ENCODE measurements at places on chromosomes 1 and 21.

GRCh38 chr1:95086949-95087533, 14.3 kb upstream of the ALG14 start:
- DNase-seq: no peak

DNA sequence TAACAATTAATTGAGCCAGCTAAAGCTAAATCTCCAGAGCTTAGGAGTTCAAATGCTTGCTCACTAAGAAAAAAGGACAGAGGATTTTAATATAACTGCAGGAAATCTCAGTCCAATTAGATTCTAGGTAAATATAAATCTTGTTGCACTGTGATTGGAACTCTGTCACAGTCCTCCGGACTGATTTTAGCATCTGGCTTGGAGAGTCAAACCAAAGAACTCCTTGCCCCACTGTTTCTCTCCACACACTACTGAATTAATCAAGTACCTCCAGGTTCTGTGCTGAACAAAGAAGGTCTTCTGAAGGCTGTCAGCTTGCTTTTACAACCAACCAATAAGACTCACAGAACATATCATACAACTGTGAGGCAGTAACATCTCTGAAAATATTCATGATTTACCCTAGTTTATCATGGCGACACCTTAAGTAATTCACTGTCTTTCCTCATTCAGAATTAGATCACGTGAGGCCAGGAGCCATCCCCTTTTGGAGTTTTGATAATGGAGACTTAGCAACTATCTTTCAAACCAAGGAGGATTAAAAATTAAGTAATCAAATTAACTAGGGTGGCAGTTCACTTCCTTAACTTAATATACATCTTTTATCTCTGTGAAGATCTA, 176.0 kb downstream of the RERE start:
- DNase-seq: no peak

DNA sequence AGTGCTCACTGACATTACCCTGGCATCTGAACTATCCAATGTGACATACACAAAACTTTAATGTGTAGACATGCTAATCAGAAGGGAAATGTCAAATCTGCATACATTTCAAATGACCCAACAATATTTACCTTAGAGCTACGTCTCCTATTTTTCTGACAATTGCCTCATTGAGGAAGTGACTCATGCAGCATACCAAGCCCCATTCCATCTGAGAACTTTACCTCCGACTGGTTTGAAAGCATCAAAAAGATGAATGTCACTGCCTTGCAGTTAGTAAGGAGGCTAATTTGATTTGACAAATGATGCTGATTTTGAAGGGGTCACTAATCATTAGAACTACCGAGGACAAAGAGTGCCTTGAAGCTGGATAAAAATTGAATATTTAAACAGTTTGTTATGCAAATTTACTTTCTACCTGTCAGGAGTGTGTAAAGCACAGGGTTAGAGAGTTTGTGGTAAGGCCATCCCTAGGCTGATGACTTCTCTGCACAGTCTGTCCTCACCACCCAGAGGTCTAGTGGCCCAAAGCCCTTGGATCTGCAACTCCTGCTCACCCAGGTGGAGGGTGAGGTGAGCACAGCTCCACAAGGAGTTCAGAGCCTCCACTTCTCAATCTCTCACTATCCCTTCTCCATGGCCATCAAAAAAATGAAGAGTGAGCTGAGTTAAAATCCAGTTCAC, 500.3 kb upstream of the C1orf87 start:
- DNase-seq: no peak

DNA sequence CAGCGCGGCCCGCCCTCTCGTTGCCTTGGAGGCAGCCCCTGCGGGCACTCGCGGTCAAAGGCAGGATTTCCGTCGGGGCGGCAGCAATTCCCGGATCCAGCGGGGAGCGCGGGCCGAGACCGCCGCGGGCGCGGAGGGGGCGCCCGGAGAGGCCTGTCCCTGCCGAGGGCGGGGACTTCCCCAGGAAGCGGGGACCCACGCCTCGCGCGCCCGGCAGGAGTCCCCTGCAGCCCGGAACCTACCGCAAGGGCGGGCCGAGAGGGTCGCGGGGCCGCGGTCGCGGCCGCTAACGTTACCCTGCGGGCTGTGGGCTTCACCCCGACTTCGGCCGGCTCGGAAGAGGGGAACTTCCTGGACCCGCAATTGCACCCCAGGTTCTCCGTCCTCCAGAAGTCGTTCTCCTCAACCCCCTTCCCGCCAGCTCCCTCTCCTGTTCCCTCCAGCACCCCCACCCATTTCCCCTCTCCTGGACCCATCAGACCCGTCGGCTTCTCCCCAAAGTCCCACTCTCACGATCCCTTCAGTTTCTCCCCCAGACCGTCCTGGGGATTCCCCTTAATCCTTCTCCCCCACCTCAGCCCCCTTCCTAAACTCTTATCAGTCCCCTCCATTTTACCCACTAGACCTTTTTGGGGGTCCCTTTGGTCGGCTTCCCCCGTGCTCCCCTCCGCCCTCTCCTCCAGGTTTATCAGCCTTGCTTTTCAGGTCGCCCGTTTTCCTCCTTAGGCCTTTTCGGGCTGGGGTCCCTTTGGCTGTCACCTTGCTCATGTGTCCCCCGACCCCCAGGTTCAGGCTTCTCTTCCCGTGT, 604 bp downstream of the FGR start:
- DNase-seq: peak; percentile 29

DNA sequence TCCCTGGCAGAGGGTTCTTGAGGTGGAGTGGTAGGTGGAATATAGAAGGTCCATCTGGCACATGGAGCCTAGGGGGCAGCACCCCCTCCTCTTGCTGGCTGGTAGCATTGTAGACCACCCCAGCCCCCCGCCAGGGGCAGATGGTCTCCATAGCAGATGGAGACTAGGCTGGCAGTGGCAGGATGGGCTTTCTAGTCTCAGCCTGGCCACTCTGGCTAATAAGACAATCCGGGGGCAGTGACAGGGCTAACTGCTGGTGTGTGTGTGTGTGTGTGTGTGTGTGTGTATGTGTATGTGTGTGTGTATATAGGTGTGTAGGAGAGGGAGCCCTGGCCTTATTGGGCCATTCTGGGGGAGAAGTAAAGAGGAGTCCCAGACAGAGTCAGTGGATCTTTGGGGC, 16.1 kb downstream of the UTP11 start:
- no peak for DNase-seq

DNA sequence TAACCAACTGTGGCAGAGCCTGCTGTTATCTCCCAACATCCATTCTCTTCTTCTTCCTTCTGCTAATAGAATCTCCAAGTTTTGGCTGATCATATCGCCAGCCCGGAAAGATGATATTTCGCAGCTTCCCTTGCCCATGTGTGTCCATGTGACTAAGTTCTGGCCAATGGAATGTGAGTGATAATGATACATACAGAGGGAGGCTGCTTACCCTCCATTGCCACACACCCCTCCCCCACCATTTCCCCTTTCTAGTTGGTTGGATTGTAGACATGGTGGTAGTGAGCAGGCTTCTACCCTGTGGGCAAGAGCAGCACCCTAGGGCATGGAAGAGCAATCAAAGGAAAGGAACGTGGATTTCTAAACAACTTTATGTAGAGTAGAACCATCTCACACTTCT, 48.8 kb downstream of the SLC9C2 start:
- no peak for DNase-seq

DNA sequence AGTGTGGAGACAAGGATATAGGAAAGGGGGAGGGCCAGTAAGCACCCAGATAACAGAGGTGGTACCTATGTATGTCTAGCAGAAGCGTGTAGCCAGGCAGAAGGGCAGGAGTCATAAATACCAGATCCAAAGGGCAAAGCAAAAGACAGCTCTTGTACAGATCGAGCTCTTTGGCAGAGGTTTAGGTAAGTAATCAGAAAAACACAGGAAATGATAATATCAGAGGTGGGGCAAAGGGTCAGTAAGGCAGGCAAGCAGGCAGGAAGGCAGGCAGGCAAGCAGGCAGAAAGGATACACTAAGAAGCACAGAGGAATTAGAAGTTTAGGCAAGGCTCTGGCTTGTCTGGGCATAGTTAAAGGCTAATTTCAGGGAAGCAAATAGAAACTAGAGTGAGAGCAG, 22.7 kb upstream of the SLFNL1 start:
- no peak for DNase-seq

DNA sequence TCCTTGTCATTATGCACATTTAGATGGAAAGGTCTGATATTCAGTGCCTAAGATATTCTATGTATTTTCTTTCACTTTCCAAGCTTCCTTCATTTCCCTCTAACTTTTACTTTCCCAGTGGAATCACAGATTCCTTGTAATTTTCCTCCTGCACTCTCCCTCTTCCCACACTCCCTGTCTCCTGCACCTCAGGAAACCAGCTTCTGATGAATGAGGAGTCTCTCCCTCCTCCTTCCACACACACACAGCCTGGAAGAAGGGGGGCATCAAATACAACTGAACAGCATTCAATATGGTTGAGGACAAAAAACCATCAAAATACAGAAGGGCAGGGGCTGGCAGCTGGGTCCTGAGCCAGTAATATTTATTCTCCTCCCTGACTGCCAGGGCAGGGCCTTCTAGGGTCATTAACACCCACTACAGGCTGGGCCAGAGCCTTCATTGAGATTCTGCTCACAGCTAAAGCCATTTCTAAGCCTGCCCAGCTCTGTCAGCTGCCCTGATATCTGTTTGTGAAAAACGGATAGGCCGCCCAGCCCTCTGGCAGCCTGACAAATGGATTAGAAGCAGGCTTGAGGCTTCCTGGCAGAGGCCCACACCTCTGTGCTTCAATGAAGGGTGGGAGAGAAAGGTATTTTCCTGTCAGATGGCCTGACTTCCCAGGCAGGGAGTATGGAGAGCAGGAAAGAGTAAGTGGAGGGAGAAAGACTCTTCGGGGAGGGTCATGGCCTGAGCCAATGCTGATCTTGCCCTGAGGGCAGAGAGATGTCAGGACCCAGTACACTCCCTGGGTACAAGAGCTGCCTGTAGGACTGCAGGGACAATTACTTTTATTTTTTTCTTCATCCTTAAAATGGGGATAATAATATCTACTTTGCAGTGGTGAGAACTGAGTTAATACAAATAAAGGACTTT, 138.9 kb upstream of the SPATA6 start:
- DNase-seq: no peak

DNA sequence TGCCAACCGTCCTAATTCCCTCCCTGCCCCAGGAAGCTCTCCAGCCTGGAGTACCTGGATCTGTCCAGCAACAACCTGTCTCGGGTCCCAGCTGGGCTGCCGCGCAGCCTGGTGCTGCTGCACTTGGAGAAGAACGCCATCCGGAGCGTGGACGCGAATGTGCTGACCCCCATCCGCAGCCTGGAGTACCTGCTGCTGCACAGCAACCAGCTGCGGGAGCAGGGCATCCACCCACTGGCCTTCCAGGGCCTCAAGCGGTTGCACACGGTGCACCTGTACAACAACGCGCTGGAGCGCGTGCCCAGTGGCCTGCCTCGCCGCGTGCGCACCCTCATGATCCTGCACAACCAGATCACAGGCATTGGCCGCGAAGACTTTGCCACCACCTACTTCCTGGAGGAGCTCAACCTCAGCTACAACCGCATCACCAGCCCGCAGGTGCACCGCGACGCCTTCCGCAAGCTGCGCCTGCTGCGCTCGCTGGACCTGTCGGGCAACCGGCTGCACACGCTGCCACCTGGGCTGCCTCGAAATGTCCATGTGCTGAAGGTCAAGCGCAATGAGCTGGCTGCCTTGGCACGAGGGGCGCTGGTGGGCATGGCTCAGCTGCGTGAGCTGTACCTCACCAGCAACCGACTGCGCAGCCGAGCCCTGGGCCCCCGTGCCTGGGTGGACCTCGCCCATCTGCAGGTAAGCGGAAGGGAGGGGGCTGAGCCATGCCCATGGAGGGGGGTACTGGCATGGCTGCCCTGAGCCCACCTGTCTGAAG, 16.5 kb downstream of the PODN start:
- DNase-seq: no peak

DNA sequence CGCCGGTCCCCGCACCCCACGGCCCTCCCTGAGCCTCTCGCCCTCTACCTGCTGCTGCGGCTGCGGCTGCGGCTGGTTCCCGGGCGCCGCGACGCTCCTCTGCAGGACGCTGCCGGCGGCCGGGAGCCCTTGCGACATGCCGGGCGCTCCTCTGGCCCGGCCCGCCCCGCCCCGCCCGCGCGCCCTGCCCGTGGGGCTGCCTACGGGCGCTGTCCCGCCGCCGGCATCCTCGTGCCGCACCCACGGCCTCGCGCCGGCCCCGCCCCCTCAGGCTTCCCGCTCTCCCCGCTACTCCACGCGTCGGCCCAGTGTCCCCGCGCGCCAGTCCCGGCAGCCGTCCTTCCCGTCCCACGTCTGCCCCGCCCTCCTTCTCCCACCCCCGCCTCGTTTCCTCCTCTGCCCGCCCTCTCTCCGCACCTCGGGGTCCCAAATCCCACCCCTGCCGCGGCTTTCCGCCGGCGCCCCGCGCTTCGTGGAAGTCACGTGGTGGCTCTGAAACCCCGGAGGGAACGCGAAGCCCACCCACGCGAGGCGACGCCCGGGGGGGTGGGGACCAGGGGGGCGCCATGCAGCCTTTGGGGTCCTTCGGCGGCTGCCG, at the start of gene BATF3:
Gene BATF3 (minus strand): TSS at position 216 of the 598 bp plus-strand sequence. CDS start 78 bp downstream, at position 138.
- DNase-seq: peak; percentile 51

- DNase-seq: no peak
These were observed 27.2 kb upstream of the ERG start for GRCh38 chr21:38525454-38525853.

DNA sequence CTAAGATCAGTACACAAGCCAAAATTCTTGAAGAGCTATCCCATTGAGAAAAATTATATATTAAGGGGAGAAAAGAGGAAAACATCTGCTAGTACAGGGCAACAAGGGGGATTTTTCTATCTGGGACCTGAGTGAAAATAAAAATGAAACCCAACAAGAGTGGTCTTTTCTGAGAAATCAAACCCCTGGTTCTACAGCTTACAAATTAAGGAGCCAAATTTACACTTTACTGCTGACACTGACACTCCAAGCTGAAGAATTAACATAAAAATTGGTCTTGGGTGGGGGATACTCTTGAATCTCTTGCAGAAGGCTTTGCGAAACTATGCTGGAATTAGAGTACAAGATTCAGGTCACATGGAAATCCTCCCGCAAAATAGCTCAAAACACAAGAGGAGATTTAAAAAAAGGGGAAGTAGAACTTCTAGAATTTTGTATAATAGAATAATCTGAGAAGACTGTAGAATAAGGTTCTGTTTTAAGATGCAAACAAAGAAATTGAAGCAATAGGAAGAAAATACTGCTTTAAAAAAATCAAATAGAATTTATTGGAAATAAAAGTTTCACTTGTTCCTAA, 32.1 kb upstream of the HSPA13 start:
- DNase-seq: no peak

DNA sequence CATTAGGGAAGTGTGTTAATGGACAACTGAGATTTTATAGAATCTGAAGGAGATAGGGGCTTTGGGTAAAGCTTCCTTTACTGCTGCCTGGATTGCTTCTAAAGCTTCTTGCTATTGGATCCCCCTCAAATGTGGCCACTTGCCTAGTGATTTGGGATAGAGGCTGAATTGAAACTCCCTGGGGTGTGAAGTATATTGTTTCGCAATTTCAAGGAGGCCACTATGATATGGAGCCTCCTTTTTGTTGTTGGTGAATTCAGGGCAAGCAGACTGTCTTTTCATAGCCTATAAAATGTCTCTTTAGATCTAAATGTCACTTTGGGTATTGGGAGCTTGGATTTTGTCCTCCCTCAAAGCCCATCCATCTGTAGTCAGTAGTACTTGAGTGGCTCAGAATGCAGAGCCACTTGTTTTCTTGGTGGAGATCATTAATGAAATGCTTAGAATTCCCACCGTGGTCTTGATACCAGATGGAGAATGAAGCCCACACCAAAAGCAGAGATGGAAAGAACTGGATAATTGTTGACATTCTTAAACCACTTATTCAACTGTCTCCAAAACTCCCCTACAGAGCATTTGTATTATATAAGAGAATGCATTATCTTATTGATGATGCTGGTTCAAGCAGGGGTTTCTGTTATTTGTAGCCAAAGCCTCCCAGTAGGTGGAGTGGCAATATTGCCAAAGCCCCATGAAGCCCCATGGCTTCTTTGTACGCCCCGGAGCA, 144.3 kb upstream of the KCNE2 start:
- DNase-seq: no peak

Data from CD8-positive, alpha-beta memory T cell (primary cell).